Mesothelial cell of epicardium (in vitro differentiated cells): ENCODE measurements at places on chromosomes 5 and 9. TPM values are rescaled to one million over a fixed set of nuclear protein-coding genes. Genes with fewer than 3 reads are reported as not detected.
A peak's percentile ranks its signal among the peaks of the same experiment; 100 is the strongest.

DNA sequence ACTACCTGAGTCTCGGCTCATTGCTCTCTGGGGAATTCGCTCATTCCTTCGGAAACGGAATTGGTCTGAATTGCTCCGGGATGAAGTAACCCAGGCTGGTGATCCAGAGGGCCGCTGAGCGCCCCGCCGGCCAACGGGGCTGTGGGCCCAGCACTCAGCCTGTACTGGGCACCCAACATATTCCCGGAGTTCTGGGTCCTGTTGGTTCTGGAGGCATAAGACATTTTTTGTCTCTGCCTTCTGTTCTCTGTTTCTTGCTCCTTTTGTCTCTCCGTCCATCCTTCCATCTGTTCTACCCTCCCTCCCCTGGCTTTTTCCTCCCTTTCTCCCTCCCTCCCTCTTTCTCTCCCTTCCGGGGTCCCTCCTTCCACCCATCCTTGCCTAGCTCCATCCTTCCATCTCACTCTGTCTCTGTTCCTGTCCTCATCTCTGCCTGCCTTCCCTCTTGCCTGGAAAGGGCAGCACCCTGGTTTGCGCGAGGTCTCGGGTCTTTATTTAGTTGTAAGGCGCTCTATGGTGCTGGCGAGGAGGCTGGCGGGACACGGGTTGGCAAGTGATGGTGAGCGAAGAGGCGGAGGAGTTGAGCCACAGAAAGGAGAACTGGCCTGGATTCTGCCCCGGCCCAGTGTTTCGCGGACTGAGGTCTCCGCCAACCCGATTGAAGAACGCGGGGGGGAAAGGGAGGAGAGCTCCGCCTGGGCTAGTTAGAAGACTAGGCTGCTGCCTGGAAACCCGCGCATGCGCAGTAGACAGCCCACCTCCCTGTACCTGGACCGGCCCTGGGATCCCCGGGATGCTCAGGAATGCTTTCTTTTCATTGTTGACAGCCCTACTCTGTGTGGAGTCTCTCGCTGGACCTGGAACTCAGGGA, 1468.0 kb downstream of the FOXD4L5 start:
- peak; percentile 90 for DNase-seq

DNA sequence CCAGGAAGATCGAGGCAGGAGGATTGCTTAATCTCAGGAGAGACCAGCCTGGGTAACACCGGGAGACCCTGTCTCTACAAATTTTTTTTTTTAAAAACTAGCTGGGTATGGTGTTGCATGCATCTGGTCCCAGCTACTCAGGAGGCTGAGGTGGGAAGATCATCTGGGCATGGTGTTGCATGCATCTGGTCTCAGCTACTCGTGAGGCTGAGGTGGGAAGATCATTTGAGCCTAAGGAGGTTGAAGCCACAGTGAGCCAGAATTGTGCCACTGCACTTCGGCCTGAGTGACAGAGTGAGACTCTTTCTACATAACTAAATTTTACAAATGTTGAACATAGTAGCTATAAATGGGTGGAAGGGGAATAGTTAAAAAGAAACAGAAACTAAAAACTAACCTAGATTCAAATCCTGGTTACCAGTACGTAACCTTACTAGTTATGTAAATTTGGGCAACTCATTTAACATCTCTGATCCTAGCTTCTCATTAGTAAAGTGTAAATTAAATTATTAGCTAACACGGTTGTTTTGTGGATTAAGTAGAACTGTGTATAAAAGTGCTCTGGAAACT, 41.7 kb downstream of the TMEM161B start:
- DNase-seq = no peak

- no peak for DNase-seq
These were observed 70.3 kb downstream of the PGM5 start for GRCh38 chr9:68426755-68427154.

GRCh38 chr9:124480621-124480981, 26.6 kb downstream of the NR5A1 start:
- no peak for DNase-seq

GRCh38 chr5:36505021-36505420, 101.4 kb upstream of the SLC1A3 start:
- DNase-seq = no peak

- no peak for DNase-seq
These were observed 1028.6 kb downstream of the CDH9 start for GRCh38 chr5:26009742-26010141.

GRCh38 chr5:4584982-4585381, 555.1 kb upstream of the ADAMTS16 start:
- no peak for DNase-seq

GRCh38 chr5:43036409-43036808, 3.7 kb downstream of the ANXA2R start:
- no peak for DNase-seq

DNA sequence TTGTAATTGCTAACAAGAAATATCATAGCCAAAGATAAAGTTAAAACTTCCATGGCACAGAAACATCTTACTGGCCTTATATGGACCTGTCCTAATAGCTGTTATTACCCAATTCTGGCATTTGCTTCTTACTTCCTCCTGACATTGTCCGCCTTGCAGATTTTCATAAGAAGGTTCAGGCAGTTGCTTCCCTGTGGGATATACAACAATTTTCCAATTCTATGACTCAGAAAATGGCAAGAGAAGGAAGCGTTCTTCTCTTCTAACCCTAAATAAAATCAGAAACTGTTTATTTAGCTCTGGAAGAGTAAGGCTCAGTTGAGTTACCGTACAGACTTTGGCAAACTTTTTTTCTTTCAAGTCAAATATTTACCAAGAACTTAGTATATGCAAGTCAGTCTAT, 1.7 kb downstream of the PRKAA1 start:
- DNase-seq = no peak

- DNase-seq = no peak
These were observed 13.2 kb downstream of the GARNL3 start for GRCh38 chr9:127277770-127278169.

DNA sequence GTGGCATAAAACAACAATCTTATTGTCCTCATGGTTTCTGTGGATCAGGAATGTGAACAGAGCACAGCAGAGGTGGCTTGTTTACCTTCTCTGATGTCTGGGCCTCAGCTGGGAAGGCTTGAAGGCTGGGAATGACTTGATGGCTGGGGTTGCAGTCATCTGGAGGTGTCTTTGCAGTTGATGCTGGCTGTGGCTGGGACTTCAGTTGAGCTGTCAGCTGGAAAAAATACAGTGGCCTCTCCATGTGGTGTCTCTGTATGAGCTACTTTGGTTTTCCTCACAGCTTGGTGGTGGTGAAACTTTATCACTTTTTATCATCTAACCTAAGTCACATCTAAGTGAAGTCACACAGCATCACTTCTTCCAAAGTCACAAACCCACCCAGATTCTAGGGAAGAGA, 24.7 kb upstream of the STX17 start:
- no peak for DNase-seq

DNA sequence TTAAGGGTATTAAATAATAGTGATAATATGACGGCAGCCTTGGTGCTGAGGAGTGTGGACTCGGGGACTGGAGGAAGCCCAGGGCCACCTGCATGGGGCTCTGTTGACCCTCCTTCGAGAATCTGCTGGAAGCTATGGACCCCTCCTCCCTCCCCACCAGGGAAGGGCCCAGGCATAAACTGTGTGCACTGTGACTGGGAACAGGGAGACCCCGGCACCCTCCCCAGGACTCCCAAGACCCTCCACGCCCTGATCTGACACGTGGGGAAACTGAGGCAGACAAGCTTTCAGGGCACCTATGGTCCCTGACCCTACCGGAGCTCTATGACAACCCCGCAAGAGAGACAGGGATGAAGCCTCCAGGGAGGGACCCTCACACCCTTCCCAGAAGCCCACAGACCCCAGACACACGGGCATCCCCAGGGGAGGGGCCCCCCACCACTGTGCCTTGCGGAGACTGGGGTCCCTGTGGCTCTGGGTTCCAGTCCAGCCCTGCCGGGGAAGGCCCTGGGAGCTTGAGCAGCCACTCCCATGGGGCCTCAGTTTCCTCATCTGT, 6.5 kb upstream of the EGFL7 start:
- no peak for DNase-seq

DNA sequence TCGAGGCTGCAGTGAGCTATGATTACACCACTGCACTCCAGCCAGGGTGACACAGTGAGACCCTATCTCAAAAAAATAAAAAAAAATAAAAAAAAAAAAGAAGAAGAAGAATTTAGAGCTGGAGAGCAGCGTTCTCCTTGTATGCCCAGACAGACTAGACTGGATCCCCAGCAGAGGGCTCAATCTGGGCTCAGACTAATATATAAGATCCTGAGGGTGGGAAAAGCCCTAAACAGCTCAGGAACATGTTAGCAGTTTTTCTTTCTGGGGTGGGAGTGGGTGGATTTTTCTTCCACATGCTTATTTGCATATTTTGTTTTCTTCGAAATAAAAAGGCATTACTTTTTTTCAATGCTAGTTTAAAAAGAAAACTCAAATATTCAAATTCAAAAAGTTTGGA, 904 bp upstream of the BSPRY start:
- DNase-seq = no peak

DNA sequence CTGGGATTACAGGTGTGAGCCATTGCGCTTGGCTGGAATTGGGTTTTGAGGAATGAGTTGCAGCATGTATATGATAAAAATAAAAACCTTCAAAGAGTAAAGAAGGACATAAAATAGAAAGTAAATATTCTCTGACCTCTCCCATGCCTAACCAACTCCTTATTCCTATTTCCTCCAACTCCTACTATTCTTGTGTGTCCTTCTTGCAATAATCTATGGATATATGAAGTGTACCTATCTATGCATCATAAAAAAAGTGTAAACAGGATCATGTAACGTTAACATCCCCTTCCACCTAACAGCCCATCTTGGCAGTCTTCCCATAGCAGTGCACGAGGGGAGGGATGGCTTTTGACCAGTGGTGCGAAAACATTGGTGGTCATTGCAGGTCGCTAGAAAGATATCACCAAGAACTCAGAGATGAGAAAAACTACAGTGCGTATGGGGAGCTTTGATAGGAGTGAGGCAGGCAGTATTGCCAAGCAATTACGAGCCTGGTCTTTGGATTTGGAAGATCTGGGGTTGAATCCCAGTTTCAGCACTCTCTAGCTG, 69.9 kb downstream of the PPARGC1B start:
- no peak for DNase-seq

DNA sequence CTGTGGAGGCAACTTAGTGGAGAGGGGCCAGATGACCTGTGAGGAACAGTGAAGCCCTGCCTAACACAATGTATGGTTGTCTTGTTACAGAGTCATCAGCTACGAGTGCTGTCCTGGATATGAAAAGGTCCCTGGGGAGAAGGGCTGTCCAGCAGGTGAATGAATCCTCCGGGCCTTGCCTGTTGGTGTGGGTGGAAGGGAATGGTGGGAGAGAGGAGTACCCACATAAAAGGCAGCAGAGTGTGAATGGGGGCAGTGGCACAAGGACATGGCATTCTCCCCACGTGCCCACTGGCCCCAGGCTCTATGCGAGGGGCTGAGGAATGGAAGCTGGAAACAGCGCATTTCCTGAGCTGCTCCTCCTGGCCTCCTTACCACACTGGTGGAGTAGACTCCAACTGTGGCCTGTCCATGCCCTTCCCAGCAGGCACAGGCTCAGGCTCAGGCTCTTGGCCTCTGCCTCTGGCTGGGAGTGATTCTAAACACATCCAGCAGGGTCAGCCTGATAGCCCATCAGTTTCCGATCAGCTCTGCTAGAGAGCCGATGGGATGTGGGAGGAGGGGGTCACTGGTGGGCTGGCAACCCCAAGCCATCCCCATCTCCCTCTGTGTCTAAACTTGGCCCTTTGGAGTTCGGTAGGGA, 15.3 kb downstream of the TGFBI start:
- DNase-seq = no peak

GRCh38 chr5:71780597-71780996, 61.5 kb downstream of the CARTPT start:
- DNase-seq = no peak

DNA sequence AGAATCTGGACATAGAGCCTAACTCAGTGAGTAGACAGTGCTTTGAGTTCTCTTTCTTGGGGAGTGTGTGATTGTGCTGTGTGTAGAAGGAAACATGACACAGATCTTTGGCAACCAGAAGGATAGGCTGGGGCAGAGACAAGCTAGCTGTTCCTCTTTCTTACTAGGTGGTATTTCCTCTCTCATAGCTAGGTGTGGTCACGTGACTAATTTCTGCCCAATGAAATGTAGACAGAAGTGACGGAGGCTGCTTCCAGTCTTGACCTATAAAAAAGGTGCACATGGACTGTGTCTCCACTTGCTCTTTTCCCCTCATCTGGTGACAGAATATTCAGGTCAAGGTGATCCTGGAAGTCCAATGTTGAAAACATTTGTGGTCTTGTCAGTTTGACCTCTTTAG, 92.5 kb upstream of the NFIB start:
- DNase-seq = no peak

DNA sequence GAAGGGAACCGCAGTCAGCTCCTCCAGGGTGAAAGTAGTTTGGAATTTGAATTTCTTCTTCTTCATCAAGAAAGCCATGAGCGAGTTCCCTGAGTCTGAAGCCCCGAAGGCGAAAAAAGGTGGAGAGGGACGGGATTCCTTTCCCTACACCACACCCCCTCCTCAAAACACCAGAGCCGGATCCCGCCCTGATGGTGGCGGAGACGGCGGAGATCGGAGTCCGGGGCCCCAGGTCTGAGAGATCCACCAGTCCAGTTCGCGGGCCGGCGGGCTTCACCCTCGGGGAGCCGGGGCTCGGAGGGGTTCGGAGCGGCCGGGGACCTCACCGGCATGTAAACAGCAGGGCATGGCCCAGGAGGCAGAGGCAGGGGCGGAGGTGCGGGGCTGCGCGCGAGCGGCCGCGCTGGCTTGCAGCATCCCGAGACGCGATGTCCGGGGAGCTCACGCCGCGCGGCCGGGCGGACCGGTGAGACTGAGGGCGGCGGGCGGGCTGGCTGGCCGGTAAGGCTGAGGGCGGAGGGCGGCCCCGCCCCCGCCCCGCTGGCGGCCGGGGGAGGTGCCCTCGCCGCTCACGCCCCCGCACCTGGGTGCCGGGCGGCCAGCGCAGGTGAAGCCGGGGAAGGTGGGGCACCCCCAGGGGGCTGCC, 606 bp downstream of the EEIG1 start:
- peak; percentile 73 for DNase-seq

GRCh38 chr5:17039170-17039569, 103.1 kb upstream of the MYO10 start:
- DNase-seq = no peak

- DNase-seq = no peak
These were observed 194.2 kb downstream of the NSG2 start for GRCh38 chr5:174239718-174240117.

DNA sequence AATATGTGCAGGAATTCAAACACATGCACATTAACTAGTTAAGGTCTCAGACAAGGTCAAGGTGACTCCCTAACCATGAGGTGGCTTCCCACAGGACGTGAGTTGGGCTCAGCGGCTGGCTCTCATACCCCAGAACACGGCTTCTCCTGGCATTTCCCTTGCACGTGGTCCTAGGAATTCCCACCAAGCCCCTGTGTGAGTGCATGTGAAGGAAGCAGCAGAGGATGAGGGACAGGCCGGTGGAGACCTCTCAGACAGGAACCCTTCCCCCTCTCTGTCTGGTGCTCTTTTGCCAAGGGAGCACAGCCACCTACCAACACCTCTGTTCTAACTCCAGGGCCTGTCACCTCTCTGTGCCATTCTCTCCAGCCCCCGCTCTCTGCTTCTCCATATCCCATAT, 271.0 kb downstream of the FSTL4 start:
- DNase-seq = no peak

The REXO4 gene
- 26.1 to 28.2 TPM (median 27.0 TPM) in 3 replicates for total RNA-seq

The TIMD4 gene
- total RNA-seq = not detected in 3 replicates

The LCN10 gene
- 0.20 to 0.51 TPM (median 0.29 TPM) in 3 replicates for total RNA-seq

The GPR21 gene
- total RNA-seq = 2.9 to 3.8 TPM (median 3.7 TPM) in 3 replicates

The NR6A1 gene
- total RNA-seq = 5.2 to 6.2 TPM (median 5.9 TPM) in 3 replicates

The CNTLN gene
- total RNA-seq = 12.6 to 14.0 TPM (median 13.2 TPM) in 3 replicates

The GADD45G gene
- total RNA-seq = 1.0 to 2.0 TPM (median 1.8 TPM) in 3 replicates

The CORO2A gene
- total RNA-seq = 5.9 to 6.3 TPM (median 5.9 TPM) in 3 replicates

The FBXL7 gene
- 68.8 to 70.7 TPM (median 70.0 TPM) in 3 replicates for total RNA-seq
